ENCODE measurements at places on chromosomes 6 and 20.

GRCh38 chr6:131054392-131055250, 8.4 kb downstream of the EPB41L2 start:
- no peak for DNase-seq

DNA sequence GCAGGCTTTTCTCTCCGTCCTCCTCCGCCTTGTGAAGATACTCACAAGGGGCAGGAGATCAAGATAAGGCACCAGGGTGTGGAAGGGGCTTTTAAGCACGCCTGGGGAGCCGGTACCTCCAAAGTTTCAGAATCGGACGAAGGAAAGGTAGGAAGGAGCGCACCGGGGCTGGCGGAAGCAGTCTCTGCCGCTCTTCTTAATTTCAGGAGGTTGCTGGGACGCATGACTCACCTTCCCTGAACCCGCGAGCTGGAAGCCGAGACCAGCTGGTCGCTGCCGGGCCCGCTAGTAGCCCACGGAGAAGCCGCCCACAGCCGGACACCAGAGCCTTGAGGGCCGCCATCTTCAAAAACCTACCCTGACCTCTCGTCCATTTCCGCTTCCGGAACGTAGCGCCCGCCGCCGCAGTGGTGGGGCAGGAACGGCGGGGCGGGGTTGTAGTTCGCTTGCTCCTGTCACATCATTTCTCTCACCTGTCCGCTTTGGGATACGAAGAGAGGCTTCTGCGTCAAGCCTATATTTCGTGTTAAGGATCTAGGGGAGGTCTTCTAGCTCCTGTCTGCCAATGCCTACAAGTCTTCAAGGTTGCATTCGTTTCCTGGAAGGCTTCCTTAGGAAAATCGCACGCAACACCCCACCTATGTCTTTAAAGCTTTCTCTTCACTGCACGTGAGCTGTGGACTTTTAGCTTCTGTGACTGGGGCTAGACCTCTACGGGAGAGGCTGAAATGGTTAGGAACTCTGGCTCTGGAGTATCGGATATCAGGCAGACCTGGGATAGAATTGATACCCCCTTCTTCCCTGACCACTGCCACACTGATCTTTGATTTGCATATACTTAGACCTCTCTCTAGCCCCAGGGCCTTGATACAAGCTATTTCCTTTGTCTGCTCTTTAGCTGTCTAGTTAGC, at the start of gene MRPS18A:
TSS of gene MRPS18A (minus strand) at position 355 of the 911 bp plus-strand sequence. CDS start at position 343, 12 bp downstream.
- DNase-seq = peak; percentile 71

DNA sequence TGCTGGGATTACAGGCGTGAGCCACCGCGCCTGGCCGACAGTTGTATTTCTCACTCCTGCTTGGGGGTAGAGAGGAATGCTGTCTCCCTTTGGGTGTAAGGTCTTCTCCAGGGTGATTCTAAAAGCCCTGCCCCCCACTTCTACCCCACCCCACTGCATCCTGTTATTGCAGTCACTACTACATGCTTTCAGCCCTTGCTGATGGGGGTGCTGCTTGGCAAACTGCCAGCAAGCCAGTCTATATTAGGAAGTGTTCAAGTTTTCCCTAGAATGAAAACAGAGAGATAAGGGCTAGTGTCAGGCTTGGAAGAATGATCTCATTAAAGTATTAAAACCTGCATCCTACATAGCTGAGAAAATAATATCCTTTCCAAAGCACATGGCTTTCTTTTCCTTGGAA, 31.3 kb downstream of the TTI1 start:
- peak; percentile 84 for DNase-seq

- DNase-seq = no peak
Measured at GRCh38 chr6:15841937-15842726, 179.3 kb upstream of the DTNBP1 start.

GRCh38 chr6:8589941-8590729, 154.8 kb upstream of the SLC35B3 start:
- no peak for DNase-seq

GRCh38 chr20:4635342-4635741, 86.4 kb upstream of the PRND start:
- no peak for DNase-seq

DNA sequence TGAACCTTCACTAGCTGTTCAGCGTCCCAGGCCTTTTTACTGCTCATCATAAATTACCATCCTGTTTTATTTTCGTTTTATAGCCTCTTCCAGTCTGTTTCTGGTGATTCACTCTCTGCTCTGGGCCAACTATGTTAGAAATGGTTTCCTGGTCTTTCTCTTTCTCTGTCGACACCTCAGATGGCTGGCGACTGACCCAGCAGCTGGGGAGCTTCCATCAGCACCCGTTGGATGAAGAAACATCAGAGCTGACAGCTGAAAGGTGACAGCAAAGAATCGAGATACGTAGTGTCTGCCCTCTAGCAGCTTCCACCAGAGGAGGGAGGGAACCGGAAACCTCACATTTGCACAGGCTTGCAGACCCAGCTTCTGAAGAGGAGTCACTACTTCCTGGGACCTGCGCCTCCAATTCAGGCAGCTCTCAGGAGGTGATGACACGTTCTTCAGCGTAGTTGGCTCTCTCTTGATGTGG, 82.9 kb upstream of the MLN start:
- peak; percentile 21 for DNase-seq

GRCh38 chr6:34232901-34233300, 3.8 kb upstream of the HMGA1 start:
- no peak for DNase-seq

DNA sequence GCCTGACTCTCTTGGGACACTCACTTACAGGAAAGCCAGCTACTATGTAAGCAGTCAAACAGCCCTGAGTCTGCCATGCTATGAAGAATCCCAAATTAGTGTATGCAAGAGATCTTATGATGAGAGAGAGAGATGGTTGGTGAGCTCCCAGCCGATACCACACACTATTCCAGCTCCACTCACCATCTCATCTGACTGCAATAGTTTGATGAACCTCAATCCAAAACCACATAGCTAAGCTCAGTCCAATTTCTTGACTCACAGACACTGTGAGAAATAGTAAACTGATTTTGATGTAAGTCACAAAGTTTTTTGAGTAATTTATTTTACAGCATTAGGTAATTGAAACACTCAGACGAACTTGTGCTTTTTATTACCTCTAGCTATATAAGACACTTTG, 441.4 kb downstream of the COL12A1 start:
- DNase-seq = no peak

DNA sequence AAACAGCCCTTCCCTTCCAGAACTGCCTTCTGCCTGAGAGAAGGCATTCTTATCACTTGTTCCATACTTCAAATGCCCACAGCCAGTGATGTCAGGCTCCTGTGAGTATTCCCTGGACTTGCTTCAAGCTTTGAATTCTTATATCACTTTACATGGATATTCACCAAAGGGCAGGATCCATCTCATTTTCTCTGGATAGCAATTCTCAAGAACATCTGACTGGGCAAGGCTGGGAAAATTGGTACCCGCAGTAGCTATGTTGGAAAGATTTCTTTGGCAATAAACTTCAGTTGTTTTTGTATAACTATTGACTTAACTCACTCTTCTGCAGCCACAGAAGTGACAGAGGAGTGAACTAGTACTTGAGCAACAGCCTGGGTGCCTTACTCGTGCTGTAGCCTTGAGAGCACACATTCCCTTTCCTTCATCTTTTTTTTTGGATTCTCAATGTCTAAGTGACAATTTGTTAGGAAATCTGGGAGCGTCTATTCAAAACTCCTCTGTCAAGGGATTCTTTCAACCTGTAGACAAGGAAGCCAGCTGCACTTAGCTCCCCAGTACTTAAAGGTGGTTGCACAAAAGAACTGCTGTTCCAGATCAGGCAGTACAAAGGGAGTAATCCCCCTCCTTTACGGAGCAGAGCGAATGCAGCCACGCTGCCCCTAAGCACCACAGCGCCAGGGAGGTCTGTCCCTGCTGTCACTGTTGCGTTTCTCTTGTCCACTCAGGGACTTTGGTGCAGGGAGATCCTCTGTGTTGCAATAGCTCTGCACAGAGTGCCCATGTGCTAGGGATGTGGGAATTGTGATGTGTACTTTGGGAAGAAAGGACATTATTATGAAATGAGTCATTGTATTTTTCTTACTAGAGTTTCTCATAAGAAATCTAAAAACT, 69.6 kb downstream of the JAG1 start:
- peak; percentile 89 for DNase-seq

- DNase-seq = no peak
Measured at GRCh38 chr6:80698459-80698858, 592.0 kb downstream of the BCKDHB start.

GRCh38 chr6:37010402-37010892, 5.0 kb downstream of the FGD2 start:
- no peak for DNase-seq

- DNase-seq = no peak
Measured at GRCh38 chr20:8082989-8083388, 49.1 kb upstream of the PLCB1 start.

- DNase-seq = no peak
Measured at GRCh38 chr6:147765541-147765940, 257.1 kb downstream of the SAMD5 start.

DNA sequence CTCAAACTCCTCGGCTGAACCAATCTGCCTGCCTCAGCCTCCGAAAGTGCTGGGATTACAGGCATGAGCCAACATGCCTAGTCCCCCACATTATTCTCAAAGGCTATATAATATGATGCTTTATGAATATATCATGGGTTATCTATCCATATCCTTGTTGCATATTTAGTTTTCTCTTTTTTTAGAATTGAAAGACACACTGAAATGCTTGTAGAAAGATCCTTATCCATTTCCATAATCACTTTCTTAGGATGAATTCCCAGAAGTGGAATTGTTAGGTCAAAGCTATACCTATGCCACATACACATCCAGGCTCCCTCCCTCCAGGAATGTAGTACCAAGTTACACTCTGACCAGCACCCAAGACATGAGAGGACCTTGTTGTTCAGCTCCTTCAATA, 2.5 kb upstream of the ARFGEF3 start:
- no peak for DNase-seq

DNA sequence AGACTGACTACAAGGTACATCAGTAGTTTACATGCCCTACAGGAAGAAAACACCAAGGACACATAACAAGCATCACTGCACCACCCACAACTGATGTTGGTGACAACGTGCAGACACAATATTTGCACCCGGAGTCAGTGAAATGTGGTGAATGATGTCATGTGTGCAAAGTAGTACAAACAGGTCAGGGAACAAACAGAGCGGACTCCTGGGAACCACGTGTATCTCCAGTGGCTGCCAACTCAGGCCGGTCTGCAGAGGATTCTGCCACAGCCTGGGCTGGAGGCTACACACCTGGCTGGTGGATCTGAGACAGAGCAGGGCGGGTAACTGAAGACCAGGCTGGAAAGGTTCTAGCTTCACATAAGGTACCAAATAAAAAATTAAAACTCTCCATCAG, 28.2 kb upstream of the RPS6KA2 start:
- no peak for DNase-seq

DNA sequence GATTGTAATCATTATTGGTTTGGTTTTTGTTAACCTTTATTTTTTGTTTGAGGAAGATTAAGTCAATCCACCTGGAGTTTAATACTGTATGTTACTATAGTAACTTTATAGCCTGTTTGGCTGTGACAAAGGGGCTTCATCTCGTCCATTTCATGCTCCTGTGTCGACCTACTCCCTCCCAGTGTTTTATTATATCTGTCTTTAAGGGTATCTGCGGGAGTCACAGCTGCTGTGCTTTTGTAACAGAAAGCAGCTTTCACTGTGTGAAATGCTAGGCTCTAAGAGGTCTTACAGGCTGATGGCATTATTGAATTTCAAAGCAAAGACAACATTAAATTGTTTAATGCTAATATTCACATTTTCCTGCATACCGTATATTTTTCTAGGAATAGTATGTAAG, 698.0 kb upstream of the POU3F2 start:
- no peak for DNase-seq

- no peak for DNase-seq
Measured at GRCh38 chr6:45458672-45459071, 80.9 kb upstream of the SUPT3H start.

- DNase-seq = no peak
Measured at GRCh38 chr20:37911261-37911660, 8.3 kb downstream of the VSTM2L start.

- no peak for DNase-seq
Measured at GRCh38 chr6:158653577-158654354, 3.9 kb downstream of the SYTL3 start.

DNA sequence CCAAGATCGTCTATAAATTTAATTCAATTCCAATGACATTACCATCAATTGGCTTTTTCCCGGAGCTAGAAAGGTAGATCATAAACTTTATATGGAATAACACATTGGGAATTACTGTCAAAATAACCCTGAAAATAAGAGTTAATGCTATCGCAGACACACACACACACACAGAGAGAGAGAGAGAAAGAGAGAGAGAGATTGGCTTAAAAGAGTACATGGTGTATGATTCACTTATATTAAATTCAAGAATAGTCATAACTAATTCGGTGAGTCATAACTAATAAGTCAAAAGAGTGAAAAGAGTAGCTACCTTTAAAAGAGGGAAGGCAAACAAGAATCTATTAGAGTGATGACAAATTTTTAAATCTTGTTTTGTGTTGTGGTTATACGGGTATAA, 425.5 kb downstream of the TBC1D32 start:
- DNase-seq = no peak

DNA sequence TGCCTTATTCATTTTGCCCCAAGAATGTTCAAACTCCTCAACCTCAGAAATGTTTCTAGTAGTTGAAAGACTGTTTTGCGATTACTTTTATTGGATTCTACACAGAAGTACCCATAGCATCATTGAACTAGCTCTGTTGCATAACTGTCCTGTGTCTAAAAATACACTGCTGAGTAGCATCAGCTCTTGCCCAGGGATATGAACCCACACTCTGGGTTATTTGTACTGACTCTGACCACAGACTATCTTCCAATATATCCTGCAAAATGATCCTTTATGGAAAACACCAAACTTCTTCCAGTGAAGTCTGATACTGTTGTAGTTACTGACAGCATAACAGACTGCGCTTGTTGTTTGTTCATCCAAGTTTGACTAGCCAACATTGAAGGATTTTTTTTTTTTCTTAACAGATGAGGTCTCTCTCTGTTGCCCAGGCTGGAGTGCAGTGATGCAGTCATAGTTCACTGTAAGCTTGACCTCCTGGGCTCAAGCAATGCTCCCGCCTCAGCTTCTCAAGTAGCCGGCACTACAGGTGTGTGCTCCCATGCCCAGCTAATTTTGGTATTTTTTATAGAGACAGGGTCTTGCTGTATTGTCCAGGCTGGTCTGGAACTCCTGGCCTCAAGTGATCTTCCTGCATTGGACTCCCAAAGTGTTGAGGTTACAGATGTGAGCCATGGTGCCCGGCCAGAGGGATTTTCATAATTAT, 49.9 kb downstream of the TULP4 start:
- DNase-seq = no peak

- no peak for DNase-seq
Measured at GRCh38 chr6:122072014-122072647, 327.3 kb upstream of the HSF2 start.

DNA sequence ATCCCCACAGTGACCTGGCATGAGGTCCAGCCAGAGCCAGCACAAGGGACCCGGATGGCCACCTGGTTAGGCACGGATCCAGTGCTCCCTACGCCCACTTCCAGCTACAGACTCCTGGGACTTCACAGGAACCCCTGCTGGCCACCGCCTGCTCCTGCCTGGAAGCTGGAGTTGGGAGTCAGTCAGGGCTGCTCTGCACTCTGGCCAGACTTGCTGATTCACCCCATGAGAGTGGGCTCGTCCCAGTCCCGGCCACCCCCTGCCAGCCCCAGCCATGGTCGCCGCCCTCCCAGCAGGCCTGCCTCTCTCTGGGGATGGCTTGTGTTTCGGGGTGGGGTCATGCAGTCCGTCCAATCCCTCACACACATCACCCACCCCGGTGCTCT, 125.8 kb downstream of the DLL1 start:
- DNase-seq = no peak

All from endothelial cell of umbilical vein (primary cell).